ENCODE measurements at places on chromosomes 12 and 14. TPM values are rescaled to one million over a fixed set of nuclear protein-coding genes. Genes with fewer than 3 reads are reported as not detected.

The PCK2 gene
- 173 TPM for total RNA-seq

The SPIC gene
- not detected for total RNA-seq

The OAS2 gene
- 3.2 TPM for total RNA-seq

DNA sequence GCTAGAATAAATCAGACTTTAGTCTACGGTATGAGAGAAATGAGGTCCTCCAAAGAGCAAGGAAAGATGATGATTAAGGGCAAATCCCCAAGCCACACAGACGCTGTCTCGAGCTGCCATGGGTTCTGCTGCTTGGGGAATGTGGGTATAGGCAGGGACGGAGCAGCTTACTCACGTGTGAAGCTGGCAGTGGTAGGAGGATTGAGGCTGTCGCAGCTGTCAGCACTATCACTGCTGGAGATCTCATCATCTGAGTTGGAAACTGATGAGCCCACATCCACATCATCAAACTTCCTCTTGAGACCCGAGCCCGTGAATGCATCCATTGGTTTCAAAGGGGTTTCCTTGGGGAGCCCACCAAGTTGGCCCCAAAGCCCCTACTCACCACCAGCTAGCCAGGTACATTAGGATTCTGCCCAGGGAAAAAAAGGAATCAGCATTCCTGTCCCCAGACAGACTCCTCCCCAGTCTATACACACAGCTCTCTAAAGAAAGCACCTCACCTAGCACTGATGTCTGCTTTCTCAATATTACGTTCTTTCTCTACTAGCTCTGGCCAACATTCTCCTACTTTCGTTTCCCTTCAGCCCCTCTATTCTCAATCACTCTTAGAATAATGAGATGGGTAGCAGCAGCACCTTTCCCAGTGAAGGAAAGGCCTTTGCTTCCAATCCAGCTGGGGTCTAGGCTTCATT is 7.0 kb downstream of the CSRNP2 start:
- no peak overlapping the region for H3K4me3 ChIP-seq
- no peaks in the 10 kb centered on the region for H3K36me3 ChIP-seq
- H3K27ac ChIP-seq: no peak overlapping the region
- no peaks in the 10 kb centered on the region for H3K27me3 ChIP-seq
- DNase-seq: no peak

DNA sequence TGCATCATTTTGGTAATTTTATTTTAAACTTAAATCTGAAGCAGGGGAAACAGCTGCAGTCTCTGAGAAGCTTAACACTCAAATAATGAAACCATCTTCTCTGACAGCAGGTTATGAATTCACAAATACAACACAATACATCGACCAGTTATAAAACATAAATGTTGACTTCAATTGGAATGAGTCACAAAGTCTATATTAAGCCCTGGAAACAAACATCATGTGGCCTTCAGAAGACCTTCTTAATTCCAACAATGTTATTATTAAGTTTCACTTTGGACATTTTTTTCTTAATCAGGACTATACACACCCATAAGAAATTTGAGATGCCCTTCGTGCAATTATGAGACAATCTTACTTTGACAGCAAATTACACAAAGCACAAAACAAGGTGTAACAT is 68.9 kb downstream of the CEP128 start:
- no peaks in the 10 kb centered on the region for H3K36me3 ChIP-seq
- H3K27ac ChIP-seq: no peak overlapping the region
- H3K4me3 ChIP-seq: no peak overlapping the region
- H3K27me3 ChIP-seq: no peaks in the 10 kb centered on the region
- DNase-seq: no peak

- DNase-seq: no peak
- H3K27ac ChIP-seq: no peak overlapping the region
- H3K4me1 ChIP-seq: no peaks in the 10 kb centered on the region
- H3K27me3 ChIP-seq: no peaks in the 10 kb centered on the region
- no peak overlapping the region for H3K4me3 ChIP-seq
- no peaks in the 10 kb centered on the region for H3K36me3 ChIP-seq
These were observed 24.4 kb downstream of the JAG2 start for GRCh38 chr14:105144026-105144665.

- no peaks in the 10 kb centered on the region for H3K27me3 ChIP-seq
- peaks cover 3% of the 10 kb centered on the region for H3K4me1 ChIP-seq
- DNase-seq: peak; percentile 93
- no peaks in the 10 kb centered on the region for H3K36me3 ChIP-seq
- H3K27ac ChIP-seq: peak overlapping the region; percentile 90
- peak overlapping the region; percentile 34 for H3K4me3 ChIP-seq
These were observed 25.1 kb upstream of the UBC start for GRCh38 chr12:124939421-124940142.

The PPP1CC gene
- total RNA-seq: 198 TPM

The KNTC1 gene
- 15.1 TPM for total RNA-seq

DNA sequence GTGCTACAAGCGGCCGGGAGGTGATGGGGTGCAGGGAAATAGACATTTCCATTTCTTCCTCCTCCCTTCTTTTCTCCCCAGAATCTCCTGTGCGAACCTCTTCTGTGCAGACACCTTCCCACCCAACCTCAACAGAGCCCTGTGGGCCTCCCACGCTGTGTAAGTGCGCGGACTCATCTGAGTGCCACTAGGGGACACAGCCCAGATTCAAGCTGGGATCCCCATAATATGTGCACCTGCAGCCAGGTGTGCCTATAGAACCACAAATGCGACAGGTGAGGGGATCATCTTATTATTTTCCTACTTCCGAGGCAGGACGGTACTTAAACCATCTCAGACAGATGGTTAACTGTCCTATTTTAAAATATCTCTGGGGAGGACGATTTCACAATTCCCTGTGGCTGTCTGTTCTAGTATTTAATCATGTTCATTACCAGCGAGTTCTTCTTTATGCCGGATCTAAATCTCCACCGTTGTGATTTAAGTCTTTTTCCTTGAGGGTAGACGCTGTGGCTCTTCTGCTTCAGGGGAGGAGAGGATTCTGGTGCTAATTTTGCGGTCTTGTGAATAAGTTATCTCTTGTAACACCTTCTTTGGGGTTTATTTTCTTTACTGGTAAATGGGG is 17.2 kb upstream of the CACNA1C start:
- H3K27me3 ChIP-seq: no peaks in the 10 kb centered on the region
- no peak for DNase-seq
- no peaks in the 10 kb centered on the region for H3K4me1 ChIP-seq
- no peak overlapping the region for H3K27ac ChIP-seq
- H3K36me3 ChIP-seq: no peaks in the 10 kb centered on the region
- H3K4me3 ChIP-seq: peak overlapping the region; percentile 19

DNA sequence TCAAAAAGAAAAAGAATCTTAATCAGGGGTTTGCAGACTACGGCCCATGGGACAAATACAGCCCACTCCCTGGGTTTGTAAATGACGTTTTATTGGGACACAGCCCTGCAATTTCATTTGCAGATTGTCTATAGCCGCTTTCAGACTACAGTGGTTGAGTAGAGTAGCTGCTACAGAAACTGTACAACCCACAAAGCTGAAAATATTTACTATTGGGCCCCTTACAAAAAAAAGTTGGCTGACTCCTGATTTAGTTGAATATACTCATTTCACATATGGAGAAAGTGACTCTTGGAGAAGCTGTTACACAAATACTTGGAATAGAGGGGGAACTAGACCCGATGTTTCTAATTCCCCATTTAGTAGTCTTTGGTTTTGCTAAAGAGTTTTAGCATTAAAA is 162.5 kb upstream of the NOS1 start:
- H3K27ac ChIP-seq: no peak overlapping the region
- no peak overlapping the region for H3K4me3 ChIP-seq
- H3K36me3 ChIP-seq: no peaks in the 10 kb centered on the region
- H3K4me1 ChIP-seq: no peaks in the 10 kb centered on the region
- H3K27me3 ChIP-seq: no peaks in the 10 kb centered on the region
- no peak for DNase-seq

GRCh38 chr14:55220230-55220629 is 28.8 kb upstream of the DLGAP5 start:
- H3K4me1 ChIP-seq: no peaks in the 10 kb centered on the region
- no peak for DNase-seq
- H3K27me3 ChIP-seq: no peaks in the 10 kb centered on the region
- no peak overlapping the region for H3K4me3 ChIP-seq

- peaks cover 10% of the 10 kb centered on the region for H3K27me3 ChIP-seq
- no peak for DNase-seq
- no peaks in the 10 kb centered on the region for H3K4me1 ChIP-seq
- no peak overlapping the region for H3K4me3 ChIP-seq
- H3K36me3 ChIP-seq: no peaks in the 10 kb centered on the region
These were observed 119.9 kb upstream of the LHX5 start for GRCh38 chr12:113591480-113591974.

The STAB2 gene
- 0.56 TPM for total RNA-seq

The TC2N gene
- total RNA-seq: 67.6 TPM

GRCh38 chr12:130838284-130838950 is 633 bp downstream of the STX2 start:
- H3K4me1 ChIP-seq: no peaks in the 10 kb centered on the region
- H3K27ac ChIP-seq: no peak overlapping the region
- DNase-seq: peak; percentile 25
- peak overlapping the region; percentile 60 for H3K4me3 ChIP-seq
- no peaks in the 10 kb centered on the region for H3K27me3 ChIP-seq

DNA sequence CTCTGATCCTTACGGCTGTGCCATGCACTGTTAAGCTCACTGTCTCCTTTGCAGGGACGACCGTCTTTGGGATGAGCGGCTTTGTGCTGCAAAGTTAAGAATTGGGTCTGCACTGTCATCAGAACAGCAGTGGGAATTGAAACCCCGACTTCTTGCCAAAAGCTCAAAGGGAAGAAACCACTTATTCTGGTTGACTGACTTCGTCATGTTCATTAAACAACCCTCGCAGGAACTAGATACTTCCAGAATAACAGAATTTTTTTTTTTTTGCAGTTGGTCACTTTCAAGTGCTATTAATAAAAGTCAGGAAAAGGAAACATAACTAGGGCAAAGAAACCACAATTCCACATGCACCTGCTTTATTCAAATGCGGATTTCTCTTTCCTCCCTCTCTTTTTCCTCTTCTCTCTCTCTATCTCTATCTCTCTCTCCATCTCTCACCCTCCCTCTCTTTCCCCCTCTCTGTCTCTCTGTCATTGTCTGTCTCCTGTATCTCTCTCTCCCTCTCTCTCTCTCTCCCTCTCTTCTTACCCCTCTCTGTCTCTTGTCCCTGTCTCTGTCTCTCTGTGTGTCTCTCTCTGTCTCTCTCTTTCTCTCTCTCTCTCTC is 12.3 kb upstream of the GLT1D1 start:
- H3K27me3 ChIP-seq: no peaks in the 10 kb centered on the region
- no peak overlapping the region for H3K27ac ChIP-seq
- no peak overlapping the region for H3K4me3 ChIP-seq
- H3K36me3 ChIP-seq: no peaks in the 10 kb centered on the region
- no peak for DNase-seq

- no peaks in the 10 kb centered on the region for H3K36me3 ChIP-seq
- DNase-seq: peak; percentile 84
- H3K4me1 ChIP-seq: peaks cover 29% of the 10 kb centered on the region
- H3K27ac ChIP-seq: peak overlapping the region; percentile 96
These were observed 24.0 kb upstream of the KRT78 start for GRCh38 chr12:52872644-52873389.

The ABHD4 gene
- 32.4 TPM for total RNA-seq

GRCh38 chr12:121651320-121651719 is 18.1 kb downstream of the MORN3 start:
- H3K4me1 ChIP-seq: no peaks in the 10 kb centered on the region
- no peaks in the 10 kb centered on the region for H3K36me3 ChIP-seq
- H3K27me3 ChIP-seq: no peaks in the 10 kb centered on the region
- no peak overlapping the region for H3K27ac ChIP-seq
- no peak overlapping the region for H3K4me3 ChIP-seq
- no peak for DNase-seq

- H3K27me3 ChIP-seq: no peaks in the 10 kb centered on the region
- no peaks in the 10 kb centered on the region for H3K36me3 ChIP-seq
- no peak for DNase-seq
- H3K27ac ChIP-seq: no peak overlapping the region
- peaks cover 14% of the 10 kb centered on the region for H3K4me1 ChIP-seq
These were observed 14.8 kb downstream of the KRT7 start for GRCh38 chr12:52247622-52248540.

- H3K27ac ChIP-seq: no peak overlapping the region
- no peaks in the 10 kb centered on the region for H3K36me3 ChIP-seq
- DNase-seq: no peak
- no peak overlapping the region for H3K4me3 ChIP-seq
These were observed 16.5 kb downstream of the BDKRB2 start for GRCh38 chr14:96221109-96221650.

GRCh38 chr12:110224379-110225304 is 56.4 kb upstream of the ATP2A2 start:
- no peaks in the 10 kb centered on the region for H3K27me3 ChIP-seq
- H3K36me3 ChIP-seq: no peaks in the 10 kb centered on the region
- DNase-seq: no peak
- H3K27ac ChIP-seq: peak overlapping the region; percentile 40

DNA sequence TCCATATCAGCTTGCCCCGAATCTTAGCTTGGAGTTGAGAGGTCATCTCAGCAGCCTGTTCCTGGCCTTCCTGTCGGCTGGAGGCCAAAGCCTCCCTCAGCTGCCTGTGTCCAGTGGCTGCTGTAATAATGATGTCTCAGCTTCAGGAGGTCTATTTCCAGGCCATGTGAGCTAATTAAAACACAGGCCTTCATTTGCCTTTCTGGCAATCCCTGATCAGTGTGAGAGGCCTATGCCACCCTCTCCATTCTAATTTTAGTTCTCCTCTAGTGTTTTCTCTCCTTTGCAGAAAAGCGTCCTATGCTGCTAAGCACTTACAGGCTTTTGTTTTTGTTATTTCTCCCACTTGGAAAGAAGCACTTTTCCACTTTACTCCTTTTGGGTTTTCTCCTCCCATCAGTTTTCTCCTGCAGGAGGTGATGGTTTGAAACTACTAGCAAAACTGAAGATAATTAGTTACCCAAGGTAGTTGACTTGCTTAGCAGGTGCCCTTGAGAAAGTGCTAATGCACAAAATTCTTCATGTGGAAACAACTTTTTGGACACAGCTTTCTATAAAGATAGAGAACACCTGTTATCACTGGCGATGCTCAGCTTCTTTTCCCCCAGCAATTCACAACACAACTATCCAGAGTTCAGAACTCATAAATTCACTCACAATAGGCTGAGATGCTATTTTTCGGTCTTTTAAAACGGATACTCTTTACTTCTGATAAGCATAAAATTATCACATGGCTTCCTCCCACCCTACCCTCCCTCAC is 255.3 kb upstream of the GARIN6 start:
- no peak overlapping the region for H3K27ac ChIP-seq
- no peaks in the 10 kb centered on the region for H3K27me3 ChIP-seq
- H3K4me3 ChIP-seq: no peak overlapping the region
- H3K4me1 ChIP-seq: no peaks in the 10 kb centered on the region
- no peak for DNase-seq
- H3K36me3 ChIP-seq: no peaks in the 10 kb centered on the region

DNA sequence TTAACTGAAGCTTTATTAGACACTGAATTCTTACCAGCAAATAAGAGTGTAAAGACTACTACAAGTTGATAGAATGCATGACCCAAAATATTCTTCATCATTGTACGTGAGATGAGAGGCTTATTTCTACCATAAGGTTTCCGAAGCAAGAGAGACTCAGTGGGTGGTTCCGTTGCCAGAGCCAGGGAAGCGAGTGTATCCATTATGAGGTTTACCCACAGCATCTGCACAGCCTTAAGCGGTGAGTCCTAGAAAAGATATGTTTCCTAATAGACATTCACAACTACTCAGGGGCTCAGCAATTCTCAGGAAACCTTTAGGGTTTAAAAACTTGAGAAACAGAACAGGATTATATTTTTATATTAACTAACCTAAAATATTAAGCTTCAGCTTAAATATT is 77.8 kb upstream of the POC1B start:
- no peaks in the 10 kb centered on the region for H3K4me1 ChIP-seq
- no peak overlapping the region for H3K4me3 ChIP-seq
- no peaks in the 10 kb centered on the region for H3K27me3 ChIP-seq
- H3K36me3 ChIP-seq: no peaks in the 10 kb centered on the region
- DNase-seq: no peak
- no peak overlapping the region for H3K27ac ChIP-seq

The PLEKHG7 gene
- 0.59 TPM for total RNA-seq
